Nephron progenitor cell (in vitro differentiated cells): ENCODE measurements at places on chromosomes 3 and 15.

GRCh38 chr15:67922971-67923945 is 83.4 kb upstream of the RNU6-1 start:
- no peak for DNase-seq
- peaks cover 10% of the 10 kb centered on the region for H3K27me3 ChIP-seq
- no peaks in the 10 kb centered on the region for H3K36me3 ChIP-seq

DNA sequence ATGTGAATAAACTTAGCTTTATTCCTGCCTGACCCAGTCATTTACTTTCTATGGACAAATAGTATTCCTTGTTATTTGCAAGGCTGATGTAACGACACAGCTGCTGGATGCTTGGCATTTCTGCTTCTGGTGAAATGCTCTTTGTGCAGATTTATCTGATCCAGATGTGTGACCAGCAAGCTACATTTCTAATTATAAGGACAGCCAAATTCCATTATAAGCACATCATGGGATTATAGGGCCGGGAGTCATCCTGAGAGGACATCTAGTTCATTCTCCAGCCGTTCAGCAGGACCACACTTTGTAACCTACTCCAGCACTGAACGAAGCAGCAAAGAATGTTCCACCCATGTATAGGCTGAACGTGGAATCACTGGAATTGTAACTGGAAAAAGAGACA is 42.9 kb downstream of the FNDC3B start:
- no peak for DNase-seq
- H3K4me1 ChIP-seq = peaks cover 8% of the 10 kb centered on the region
- no peaks in the 10 kb centered on the region for H3K27me3 ChIP-seq
- H3K27ac ChIP-seq = no peak overlapping the region
- no peak overlapping the region for H3K4me3 ChIP-seq

- H3K27me3 ChIP-seq = no peaks in the 10 kb centered on the region
- H3K4me1 ChIP-seq = no peaks in the 10 kb centered on the region
- DNase-seq = no peak
- H3K27ac ChIP-seq = no peak overlapping the region
- no peak overlapping the region for H3K4me3 ChIP-seq
Observed at GRCh38 chr15:34855413-34855812, 60.1 kb upstream of the ACTC1 start.

- peaks cover 68% of the 10 kb centered on the region for H3K4me1 ChIP-seq
- DNase-seq = no peak
- H3K27me3 ChIP-seq = no peaks in the 10 kb centered on the region
- peaks cover 22% of the 10 kb centered on the region for H3K36me3 ChIP-seq
Observed at GRCh38 chr3:146156095-146156494, 4.9 kb downstream of the PLOD2 start.
